ENCODE measurements at places on chromosomes 2 and 18. TPM values are rescaled to one million over a fixed set of nuclear protein-coding genes. Genes with fewer than 3 reads are reported as not detected.
A peak's percentile ranks its signal among the peaks of the same experiment; 100 is the strongest.

AKAIN1 gene
- not detected for total RNA-seq

STAT4 gene
- 1.3 TPM for total RNA-seq

DNA sequence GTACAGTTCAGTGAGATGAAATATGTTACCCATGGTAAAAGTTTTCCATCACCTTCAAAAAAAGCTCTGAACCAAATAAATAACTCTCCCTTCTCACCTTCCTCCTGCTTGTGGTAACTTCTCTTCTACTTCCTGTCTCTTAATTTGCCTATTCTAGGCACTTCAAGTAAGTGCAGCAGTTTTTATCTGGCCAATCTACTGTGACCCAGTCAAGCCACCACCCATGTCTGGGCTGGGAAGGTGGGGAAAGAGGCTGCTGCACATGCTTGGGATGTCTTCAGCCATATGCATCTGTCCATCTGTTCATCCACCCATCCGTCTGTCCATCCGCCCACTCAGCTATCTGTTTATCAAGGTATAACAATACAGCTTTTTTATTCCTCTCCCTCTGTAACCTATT is 31.6 kb downstream of the ZNF532 start:
- peaks cover 36% of the 10 kb centered on the region for H3K36me3 ChIP-seq
- H3K27me3 ChIP-seq: no peaks in the 10 kb centered on the region
- H3K4me3 ChIP-seq: no peak overlapping the region
- peaks cover 65% of the 10 kb centered on the region for H3K4me1 ChIP-seq

DNA sequence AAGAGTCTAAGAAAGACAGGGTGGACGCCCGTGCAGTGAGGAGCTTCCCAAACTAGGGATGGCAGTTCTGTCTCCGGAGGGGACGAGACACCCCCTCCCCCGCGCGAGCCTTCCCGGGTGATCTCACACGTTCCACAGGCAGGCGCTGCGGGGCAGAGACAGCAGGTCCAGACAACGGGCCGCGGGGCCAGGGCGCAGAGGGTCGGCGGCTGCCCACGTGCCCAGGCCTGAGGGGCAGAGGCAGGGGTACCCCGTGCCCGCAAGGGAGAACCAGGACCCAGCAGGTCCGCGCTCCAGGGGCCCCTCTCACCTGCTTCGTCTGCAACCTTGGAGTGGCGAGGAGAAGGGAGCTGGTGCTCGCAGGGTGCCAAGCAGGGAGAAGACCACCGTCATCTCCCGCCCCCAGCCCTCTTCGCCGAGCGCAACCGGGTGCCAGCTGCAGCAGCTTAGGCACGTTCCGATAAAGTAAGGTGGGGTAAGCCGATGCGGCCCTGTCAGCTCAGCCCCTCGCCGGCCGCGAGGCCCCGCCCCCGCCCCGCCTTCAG is at the start of gene GPR155:
TSS of gene GPR155 (minus strand) at position 467 of the 545 bp plus-strand sequence. CDS start 5,073 bp downstream, outside the sequence.
- peak within 1 kb of the TSS; percentile 77 for H3K4me3 ChIP-seq
- H3K4me1 ChIP-seq: peaks cover 8% of the 10 kb centered on the region
- peak within 1 kb of the TSS; percentile 90 for H3K27ac ChIP-seq
- no peaks in the 10 kb centered on the region for H3K27me3 ChIP-seq
- peaks cover 21% of the 10 kb centered on the region for H3K36me3 ChIP-seq
- DNase-seq: peak; percentile 60

- no peaks in the 10 kb centered on the region for H3K36me3 ChIP-seq
- no peak for DNase-seq
- H3K27me3 ChIP-seq: peaks cover 38% of the 10 kb centered on the region
- no peak overlapping the region for H3K27ac ChIP-seq
- H3K4me3 ChIP-seq: no peak overlapping the region
- H3K4me1 ChIP-seq: no peaks in the 10 kb centered on the region
Measured at GRCh38 chr2:99888617-99889016, 253.8 kb downstream of the AFF3 start.

- H3K27ac ChIP-seq: no peak overlapping the region
- H3K4me3 ChIP-seq: no peak overlapping the region
- no peak for DNase-seq
Measured at GRCh38 chr2:60406192-60406591, 147.3 kb downstream of the BCL11A start.

DNA sequence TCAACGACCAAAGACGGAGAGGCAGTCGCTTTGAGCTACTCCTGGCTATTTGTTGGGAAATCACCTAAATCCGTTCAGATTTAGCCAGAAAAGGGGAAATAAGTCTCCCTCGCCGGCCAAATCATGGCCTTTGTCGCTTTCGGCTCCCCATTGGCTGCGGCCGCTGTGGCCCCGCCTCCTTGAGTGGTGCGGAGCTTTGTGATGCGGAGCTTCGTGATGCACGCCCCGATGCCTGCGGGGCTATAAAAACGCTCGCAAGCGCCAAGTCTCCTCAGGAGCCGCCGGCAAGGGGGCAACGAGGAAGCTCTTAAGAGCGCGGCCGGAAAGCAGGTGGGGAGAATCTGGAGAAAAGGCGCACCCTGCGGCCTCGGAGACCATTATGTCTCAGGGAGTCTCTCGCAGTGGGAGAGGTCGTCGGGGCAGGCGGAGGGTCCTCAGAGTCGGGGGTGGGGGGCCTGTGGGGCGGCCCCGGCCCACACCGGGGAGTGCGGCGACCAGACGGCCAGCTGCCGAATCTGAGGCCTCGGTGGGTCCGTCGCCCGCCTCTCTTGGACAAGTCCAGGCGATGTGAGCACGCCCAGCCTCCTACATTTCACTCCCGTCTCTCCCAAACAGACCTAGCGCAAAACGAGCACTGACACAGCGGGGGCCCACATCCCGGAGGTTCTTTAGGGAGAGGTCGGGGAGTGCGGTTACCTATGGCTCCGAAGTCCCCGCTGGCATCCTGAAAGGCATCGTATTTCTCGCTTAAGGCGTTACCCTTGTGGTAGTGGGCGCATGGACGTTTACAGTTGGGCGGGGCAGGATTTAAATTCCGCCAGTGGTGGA is at the start of gene CABYR:
TSS of gene CABYR (plus strand) at position 274 of the 828 bp plus-strand sequence. CDS start 4,053 bp downstream, outside the sequence.
- peaks cover 26% of the 10 kb centered on the region for H3K4me1 ChIP-seq
- peaks cover 32% of the 10 kb centered on the region for H3K36me3 ChIP-seq
- peak; percentile 89 for DNase-seq
- H3K4me3 ChIP-seq: peak within 1 kb of the TSS; percentile 85
- H3K27me3 ChIP-seq: no peaks in the 10 kb centered on the region

All from Calu3 (cell line).